Activated CD4-positive, alpha-beta T cell treated with anti-CD3 and anti-CD28 coated beads, Interleukin-2, Interleukin-4, amounts not matched to agents 100 ng/mL and 50 ng/mL, durations not matched to agents 16 hours and 8 hours (primary cell): ENCODE measurements at places on chromosomes 1 and 21.

GRCh38 chr1:211543025-211543424, 35.9 kb downstream of the SLC30A1 start:
- DNase-seq: no peak

GRCh38 chr1:174296309-174296708, 137.0 kb downstream of the RABGAP1L start:
- no peak for DNase-seq

DNA sequence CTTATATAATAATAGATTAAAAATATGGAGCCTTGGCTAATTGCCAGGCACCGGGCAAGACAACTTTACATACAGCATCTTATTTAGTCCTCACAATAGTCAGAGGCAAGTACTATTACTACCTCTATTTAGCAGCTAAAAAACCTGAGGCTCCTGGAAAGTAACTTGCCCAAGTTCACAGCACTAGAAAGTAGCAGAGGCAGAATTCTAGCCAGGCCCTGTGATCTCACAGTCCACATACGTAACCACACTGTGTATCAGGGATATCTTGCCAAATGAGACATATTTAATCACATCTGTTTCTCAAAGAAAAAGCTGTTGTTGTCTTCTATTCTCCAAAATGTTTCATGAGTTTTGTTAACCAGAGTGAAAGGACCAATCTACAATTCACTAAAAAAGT, 378.5 kb downstream of the PLPP3 start:
- no peak for DNase-seq

- DNase-seq: no peak
Observed at GRCh38 chr1:181104042-181104789, 15.7 kb downstream of the IER5 start.

- no peak for DNase-seq
Observed at GRCh38 chr1:43653893-43654292, 3.9 kb downstream of the KDM4A start.

DNA sequence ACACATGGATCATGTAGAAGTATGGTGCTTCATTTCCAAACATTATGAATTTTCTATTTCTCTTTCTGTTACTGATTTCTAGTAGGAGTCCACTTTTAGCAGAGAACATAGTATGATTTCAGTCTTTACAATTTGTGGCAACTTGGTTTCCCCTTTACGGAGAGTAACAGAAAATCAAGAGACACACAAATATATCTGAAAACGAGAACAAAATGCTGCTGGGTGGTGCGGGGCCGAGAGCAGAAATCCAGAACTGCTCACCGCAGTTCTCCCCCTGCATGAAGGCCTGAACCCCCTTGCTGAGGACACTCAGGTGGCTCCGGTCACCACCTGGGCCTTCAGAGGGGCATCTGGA, 94.5 kb upstream of the FMN2 start:
- DNase-seq: no peak
